ENCODE measurements at places on chromosomes 1 and 21. TPM values are rescaled to one million over a fixed set of nuclear protein-coding genes. Genes with fewer than 3 reads are reported as not detected.

PPM1J gene
- total RNA-seq, result 0.57 TPM

DNA sequence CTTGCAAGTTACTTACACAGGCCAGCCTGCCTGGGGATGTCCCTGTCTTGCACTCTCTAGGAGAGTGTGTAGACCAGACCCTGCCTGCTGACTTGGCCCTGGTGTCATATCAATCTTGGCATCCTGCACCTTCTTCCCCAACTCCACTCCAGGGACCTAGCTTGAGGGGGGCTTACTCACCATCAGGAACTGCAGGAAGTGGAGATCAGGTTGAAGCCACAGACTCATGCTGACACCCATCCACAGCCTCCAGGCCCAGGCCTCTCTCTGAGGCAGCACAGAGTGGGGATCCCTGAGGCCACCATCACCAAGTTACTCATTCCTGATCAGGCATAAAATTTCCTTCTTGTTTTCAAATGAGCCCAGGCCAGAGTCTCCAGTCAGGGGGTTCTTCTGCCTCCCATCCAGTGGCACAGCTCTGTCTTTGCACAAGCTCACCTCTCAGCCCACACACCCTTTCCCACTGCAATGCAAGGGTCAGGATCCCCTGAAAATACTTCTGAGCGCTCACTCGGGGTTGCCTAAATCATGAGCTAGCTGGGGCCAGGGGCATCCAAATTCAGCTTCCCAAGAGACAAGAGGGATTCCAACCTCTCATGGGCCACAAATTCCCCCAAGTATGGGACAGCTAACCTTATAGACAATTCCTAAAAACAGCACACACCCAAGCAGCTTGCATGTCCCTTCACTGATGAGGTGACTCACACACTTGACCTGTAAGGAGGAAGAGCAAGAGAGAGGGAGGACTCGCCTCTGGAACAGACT is 33.5 kb downstream of the CSMD2 start:
- no peak for DNase-seq

DNA sequence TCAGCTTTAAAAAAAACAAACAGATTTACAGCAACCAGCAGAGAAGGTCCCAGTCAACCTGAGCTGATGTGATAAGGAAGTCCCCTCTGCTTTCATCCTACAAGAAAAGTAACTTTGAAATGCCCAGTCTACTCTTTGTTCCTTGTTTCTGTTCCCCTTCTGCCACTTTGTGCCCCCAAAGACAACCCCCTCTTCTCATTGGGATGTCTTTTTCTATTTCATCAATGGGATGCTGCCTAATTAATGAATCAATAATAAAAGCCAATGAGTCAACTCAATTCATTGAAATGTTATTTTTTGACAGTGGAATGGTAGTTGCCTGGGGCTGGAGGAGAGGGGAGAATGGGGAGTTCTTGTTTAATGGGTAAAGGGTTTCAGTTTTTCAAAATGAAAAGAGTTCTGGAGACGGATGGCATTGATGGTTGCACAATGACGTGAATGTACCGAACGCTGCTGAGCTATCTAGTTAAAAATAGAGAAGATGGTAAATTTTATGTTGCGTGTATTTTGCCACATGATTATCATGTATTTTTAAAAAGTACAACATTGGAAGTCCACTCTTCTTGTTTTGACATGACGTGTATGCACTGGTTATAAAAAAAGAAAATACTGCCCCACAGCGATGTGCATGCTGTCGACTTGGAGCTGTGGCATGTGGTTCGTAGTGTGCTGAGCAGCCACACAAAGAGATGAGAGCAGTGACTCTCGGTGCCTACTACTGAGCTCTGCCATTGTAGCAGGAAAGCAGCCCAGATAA is 22.4 kb upstream of the PADI2 start:
- no peak for DNase-seq

GRCh38 chr1:4974981-4975685 is 320.7 kb downstream of the AJAP1 start:
- no peak for DNase-seq

GRCh38 chr1:90340606-90341005 is 345.7 kb downstream of the ZNF326 start:
- no peak for DNase-seq

GRCh38 chr1:3423245-3423829 is 31.1 kb upstream of the ARHGEF16 start:
- no peak for DNase-seq

DNA sequence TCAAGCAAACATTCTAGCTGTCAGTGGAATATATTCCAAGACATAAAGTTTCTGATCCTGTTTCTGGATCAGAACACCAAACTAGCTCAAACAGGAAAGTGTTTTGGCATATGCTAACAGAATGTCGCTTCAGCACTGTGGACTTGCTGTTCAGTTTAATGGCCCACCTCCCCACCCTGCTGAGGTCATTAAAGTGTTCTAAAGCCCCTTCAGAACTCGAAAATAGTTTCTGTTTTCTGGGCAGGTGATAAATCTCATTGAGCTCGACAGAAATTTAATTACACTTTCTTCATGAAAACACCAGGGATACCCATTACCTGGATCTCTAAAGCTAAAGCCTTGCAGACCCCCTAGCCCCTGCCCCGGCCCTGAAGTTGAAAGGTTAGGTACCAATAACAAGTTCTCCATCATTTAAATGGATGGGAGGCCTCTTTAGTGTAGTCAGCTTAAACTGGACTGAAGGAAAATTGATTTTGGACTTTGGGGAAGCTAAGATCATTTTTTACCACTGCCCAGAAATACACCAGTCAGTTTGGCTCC is 3.9 kb upstream of the C1orf105 start:
- DNase-seq, result no peak

DNA sequence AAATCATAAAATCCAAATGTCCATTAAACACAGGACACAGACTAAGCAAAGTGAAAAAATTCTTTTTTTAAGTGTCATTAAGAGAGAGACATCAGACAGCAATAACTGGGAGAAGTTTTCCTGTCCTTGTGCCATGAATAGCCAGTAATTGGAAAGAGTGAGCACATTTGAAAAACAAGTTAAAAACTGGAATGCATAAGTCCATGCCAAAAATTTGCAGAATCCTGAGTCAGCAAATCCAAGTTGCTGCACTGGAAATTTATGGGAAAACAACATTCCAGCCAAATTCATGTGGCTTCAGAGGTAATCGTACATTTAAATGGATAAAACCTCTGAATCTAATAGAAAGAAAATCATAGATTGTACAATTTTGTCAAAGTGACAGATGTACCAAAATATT is 291.4 kb downstream of the LRRC40 start:
- DNase-seq, result no peak

- DNase-seq, result no peak
These were observed 15.1 kb downstream of the CASP9 start for GRCh38 chr1:15508700-15509487.

DNA sequence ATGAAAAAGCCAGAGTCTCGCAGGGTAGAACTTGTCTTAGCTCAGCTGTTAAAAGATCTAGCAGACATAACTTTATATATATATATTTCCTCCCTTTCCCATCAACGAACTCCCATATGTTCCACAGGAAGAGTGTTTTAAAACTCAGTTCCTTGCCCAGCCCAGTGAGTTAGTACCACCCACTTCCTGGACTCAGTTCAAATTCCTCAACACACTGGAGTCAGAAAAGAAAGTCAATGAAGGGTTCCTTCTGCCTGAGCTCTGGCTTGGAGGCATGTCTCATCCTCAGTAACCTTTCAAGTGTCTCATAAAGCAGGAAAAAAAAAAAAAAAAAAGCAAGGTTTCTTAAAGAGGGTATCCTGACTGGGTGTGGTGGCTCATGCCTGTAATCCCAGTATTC is 15.6 kb downstream of the TPM3 start:
- DNase-seq, result no peak

GRCh38 chr1:204980840-204981405 is 62.1 kb upstream of the CNTN2 start:
- no peak for DNase-seq

- DNase-seq, result peak; percentile 82
These were observed 1.3 kb downstream of the DENND4B start for GRCh38 chr1:153945131-153945794.

DNA sequence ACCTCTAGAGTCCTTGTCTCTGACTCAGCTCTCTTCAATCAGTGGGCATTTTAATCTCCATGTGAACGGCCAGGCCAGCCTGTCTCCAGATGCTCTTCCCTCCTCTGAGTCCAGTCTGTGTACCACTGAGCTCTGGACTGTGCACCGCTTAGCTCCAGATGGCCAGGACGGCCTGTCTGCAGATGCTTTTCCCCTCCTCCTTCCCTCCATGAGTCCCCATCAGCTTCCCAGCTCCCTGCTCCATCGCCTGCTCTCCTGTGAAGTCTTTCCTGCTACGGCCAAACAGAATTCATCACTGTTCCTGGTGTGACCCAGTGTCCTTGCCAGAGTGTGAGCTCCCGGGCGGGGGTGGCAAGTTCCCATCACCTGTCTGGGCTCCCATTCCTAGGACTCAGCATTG is 42.0 kb downstream of the STUM start:
- no peak for DNase-seq

GRCh38 chr1:26164861-26165842 is 3.6 kb downstream of the C1orf232 start:
- DNase-seq, result no peak

- no peak for DNase-seq
These were observed 25.6 kb downstream of the HHIPL2 start for GRCh38 chr1:222522105-222522915.

DNA sequence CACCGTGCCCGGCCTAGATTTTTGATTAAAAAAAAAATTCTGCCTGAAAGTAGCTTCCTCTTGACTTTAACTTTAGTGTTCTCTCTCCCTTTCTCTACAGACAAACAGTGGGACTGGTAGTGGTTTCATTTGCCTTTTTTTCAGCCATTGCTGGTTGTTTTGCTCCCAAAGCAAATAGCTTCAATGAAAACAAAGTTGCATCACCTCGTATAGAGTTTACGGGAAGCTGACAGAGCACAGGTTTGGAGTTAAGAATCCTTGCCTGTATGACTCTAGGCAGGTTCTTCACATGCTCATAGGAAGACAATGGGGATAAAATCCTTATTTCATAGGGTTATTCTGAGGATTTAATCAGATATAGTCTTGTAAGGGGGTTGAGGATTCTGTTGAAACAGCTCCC is 21.6 kb downstream of the AADACL4 start:
- no peak for DNase-seq

Measured in CD8-positive, alpha-beta T cell (primary cell).